ENCODE measurements at places on chromosomes 7 and 10.

DNA sequence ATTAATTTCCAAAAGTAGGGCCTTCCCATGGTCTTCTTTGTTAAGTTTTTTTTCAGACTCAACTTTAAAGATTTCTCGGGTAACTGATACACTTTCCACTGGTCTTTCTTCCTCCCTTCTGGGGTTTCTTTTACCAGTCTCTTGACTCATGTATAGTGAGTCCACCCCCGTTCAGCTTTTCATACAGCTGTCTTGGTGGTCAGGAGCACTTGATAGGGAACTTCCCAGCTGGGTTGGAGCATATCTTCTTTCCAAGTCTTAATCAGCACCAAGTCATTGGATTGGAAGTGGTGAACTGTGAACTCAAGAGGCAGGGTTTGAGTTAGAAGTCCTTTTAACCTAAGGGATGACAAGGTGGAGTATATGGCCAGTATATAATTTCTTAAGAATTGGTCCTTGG is 29.2 kb upstream of the ELOVL3 start:
- DNase-seq = no peak

- no peak for DNase-seq
Measured at GRCh38 chr10:123446449-123447156, 219.6 kb upstream of the GPR26 start.

GRCh38 chr7:1693419-1693990 is 23.4 kb downstream of the ELFN1 start:
- no peak for DNase-seq

DNA sequence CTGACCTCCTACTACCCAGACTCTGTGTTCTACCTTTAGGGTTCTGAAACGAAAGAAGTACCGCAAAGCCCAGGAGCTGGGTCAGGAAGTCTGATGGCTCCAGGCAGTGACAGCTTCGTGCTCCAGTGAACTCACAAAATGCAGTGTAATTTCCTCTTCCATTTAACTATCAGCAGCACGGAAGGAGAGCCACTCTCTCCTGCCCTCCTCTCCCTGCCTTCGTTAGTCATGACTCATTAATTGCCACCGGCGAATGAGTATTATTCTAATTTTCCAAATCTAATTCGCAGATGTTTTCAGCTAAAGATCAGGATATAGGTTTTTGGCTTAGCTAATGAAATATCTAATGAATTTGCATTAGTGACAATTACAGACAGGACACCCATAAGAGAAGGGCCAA is 1262.0 kb downstream of the TYW1 start:
- DNase-seq = peak; percentile 35

DNA sequence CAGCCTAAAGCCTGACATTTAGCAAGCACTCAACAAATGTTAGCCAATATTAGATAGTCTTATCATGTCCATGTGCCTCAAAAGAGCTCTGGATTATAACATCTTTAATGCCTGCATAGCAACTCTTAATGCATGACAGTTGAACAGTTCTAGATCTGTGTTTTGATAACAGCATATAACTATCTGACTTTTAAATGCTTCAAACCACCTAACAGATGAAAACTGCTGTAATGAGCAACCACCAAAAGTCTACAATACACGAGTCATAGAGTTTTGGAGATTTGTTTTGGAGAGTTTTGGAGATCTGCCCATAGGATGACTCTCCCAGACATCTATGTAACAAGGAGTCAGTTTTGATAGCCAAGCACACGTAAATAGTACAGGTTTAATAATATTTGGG is 227.3 kb downstream of the TWIST1 start:
- no peak for DNase-seq

- no peak for DNase-seq
Measured at GRCh38 chr7:20784388-20785156, 2.1 kb downstream of the SP8 start.

DNA sequence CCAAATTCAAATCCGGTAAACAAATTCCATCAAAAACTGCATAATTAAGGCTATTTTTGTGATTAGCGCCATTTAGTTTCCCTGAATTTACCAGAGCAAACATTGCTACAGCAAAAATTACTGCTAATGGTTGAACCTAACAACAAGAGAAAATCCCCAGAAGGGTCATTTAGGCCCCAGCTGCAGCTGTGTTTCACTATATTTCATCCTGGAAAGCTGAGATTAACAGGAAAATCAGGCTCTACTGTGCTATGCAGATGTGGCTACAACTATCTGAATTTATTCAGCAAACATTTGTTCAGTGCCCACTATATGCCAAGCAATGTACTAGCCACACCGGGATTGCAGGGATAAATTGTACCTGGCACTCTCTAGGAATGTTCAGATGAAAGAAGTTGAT is 104.0 kb downstream of the PON1 start:
- peak; percentile 22 for DNase-seq

DNA sequence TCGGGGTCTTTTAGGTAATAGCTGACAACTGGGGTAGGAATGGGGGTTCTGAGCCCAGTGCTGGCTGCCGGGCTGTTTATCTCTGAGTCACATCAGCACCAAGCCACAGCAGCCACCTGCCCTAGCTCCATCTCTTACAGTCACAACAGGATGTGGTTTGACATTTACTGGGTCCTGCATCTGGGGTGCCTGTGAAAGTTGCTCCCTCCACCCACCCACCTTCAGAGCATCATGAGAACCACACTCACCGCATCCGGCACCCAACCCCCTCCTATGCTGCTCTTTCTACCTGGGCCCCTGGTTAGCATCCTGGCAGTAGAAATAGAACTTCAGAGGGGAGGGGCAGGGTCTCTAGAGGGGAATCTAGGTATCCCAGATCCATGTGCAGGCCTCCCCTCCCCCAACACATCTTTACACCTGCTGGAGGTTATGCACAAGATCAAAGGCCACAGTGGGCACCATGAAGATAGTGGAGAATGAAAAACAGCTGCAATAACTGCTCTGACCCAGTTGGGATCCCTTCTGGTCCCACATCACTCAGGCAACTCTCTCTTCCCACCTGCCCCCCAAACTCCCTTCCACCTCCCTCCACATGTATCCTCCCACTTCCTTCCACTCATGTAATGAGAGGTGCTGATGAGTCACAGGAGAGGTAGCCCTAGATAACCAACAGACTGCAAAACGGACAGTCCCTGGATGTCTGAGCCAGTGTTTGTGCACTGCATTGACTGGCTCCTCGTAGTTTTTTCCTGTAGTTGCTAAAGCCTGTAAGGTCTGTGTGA is 38.2 kb downstream of the PRSS2 start:
- DNase-seq = no peak

DNA sequence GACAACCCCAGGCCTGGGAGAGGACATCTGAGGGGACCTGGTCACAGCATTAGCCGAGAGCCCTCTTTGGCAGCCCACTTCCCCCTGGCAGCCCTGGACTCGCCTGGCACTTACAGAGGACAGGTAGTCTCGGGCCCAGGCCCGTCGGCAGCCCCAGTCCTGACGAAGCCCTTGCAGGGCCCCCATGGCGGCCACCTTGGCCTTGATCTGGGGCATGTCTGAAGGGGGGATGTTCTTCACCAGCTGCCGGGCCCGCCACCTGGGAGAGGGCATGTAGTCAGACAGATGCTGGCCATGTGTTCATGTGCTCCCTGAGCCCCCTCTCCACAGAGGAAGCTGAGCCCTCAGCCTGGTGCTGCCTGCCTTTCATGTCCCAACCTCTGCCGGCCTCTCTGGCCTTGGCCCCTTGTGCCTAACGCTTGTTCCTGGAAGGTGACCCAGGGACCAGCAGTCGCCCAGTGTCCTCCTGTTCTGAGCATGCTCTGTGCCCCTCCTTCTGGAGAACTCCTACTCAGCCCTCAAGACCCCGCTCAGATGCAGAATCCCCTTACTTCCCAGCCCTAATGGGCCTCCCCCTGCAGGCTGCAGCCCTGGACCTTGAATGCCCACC is 13.9 kb downstream of the MYO1G start:
- no peak for DNase-seq

DNA sequence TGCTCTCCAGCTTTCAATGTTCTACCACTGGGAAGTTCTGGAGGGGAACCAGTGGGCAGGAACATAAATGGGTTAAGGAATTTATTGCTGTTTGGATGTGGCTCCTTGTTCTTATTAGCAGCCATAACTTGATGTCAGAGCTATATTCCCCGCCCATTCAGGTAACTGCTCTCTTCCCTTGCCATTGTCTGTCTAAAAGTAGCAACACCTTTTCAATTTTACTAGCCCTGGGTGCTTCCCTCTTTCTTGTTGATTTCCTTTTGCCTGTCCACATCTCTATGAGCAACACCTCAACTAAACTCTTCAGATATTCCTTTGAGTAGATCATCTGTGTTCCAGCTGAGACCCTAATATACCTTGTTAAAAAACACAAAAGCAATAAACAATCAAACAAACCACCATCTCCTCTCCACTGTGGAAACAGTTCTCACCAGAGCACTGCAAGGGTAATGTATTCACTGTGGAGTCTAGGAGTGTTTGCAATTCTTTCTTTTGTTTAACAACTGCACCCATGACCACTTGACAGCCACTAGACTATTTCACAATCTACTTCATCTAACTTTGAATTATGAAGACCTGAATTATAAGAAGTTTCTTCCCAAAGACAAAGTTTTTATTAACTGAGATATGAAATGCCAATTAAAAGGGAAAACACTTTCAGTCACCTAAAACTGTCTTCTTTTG is 436.7 kb downstream of the IPMK start:
- no peak for DNase-seq
